ENCODE measurements at places on chromosomes 1 and 21.

GRCh38 chr1:208217781-208218180, 26.4 kb downstream of the PLXNA2 start:
- DNase-seq: no peak

DNA sequence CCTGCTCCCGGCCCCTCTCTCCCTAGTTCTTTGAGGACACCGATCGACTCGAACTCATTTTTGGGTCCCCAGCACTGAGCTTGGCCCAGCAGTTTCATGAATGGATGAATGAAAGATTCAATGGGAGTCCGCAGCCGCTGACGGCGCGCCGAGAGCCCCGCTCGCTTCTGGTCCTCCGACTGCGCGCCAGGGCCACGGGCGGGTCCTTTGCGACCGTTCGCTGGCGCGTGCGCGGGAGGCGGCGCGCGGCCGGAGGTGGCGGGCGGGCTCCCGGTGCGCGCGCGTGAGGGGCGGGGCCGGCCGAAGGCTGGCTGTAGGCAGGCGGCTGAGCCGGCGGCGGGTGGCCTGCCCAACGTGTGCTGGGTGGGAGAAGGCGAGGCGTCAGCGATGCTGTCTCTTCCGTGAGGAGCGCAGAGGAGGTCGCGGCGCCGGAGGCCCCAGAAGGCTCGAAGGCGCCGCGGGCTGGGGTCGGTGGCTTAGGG, at the start of gene MAST2:
Gene MAST2 (plus strand): TSS at position 314 of the 482 bp plus-strand sequence. CDS start 284 bp downstream, outside the sequence.
- DNase-seq: peak; percentile 88

DNA sequence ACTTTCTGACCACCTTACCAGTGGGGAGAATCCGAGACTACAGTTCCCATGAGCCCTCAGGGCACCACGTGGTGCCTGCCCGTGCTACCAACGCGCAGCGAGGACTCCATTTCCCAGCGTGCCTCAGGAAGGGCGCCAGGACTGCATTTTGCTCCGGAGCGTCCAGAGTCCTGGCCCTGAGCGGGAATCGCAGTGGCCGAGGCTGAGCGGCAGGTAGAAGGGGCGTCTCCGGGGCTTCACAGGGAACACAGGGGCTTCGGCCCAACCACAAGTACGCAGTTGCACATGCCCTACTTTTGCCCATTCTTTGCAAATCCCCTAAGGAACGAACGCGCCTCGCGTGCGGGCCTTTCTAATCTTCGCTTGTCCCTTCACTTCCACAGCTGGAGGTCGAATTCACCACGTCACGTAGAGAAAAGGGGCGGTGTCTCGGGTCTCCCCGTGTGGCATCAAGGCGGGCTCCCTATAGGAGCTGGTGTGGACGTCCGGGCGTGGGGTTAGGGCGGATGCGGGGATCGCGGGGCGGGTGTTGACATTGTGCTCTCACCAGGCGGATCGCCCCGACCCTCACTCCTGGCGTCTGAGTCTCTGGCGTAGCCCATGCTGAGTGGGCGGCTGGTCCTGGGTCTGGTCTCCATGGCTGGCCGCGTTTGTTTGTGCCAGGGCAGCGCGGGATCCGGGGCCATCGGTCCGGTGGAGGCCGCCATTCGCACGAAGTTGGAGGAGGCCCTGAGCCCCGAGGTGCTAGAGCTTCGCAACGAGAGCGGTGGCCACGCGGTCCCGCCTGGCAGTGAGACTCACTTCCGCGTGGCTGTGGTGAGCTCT, at the start of gene BOLA1:
Gene BOLA1 (plus strand): TSS at position 109 of the 825 bp plus-strand sequence. CDS start 492 bp downstream, at position 601.
- peak; percentile 67 for DNase-seq

- peak; percentile 38 for DNase-seq
Observed at GRCh38 chr1:52264530-52265115, 101.4 kb downstream of the CC2D1B start.

GRCh38 chr1:230288641-230289349, 137.3 kb downstream of the PGBD5 start:
- no peak for DNase-seq

- DNase-seq: no peak
Observed at GRCh38 chr21:34764715-34765284, 96.0 kb downstream of the CLIC6 start.

GRCh38 chr1:10424034-10424433, 6.2 kb upstream of the CENPS start:
- DNase-seq: no peak

DNA sequence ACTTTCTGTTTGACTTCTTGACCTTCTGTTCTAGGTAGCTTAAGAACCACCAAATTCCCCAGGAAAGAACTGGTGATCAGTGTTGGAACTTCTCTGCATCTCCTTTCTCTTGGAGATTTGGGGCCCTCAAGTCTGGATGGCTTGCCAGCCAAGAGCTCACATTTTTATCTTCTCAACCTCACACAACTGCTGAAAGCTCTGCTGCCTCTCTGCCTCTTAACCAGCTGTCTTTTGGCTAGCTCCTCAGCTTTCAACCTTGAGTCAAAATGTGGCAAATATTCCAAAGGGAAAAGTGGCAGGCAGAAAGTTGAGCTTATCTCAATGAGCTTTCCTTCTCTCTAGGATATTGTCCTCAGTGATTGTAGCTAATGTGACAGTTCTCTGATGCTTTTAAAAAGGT, 89.2 kb upstream of the CCDC190 start:
- DNase-seq: no peak

DNA sequence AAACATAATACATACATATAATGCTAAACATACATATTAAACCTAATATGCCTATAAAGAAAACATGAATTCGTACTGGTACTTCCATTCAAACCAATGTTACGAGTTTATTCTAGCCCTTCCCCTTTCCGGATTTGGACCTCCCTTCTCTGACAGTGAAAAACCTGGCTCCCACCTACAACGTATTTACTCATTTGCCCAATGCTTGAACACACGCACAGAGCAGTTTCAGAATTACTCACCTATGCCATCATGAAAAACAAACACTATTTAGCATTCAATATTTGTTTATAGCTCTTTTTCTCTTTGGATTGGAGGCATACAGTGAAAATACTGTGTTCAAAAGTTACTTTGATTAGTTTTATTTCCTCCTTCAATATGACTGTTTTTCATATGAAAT, 204.4 kb downstream of the LMX1A start:
- no peak for DNase-seq

- DNase-seq: no peak
Observed at GRCh38 chr1:183711165-183711682, 58.1 kb upstream of the APOBEC4 start.
